ENCODE measurements at places on chromosomes 12 and 14. TPM values are rescaled to one million over a fixed set of nuclear protein-coding genes. Genes with fewer than 3 reads are reported as not detected.

CCDC92 gene
- total RNA-seq, result 7.0 TPM

CLEC1B gene
- total RNA-seq, result not detected

GYS2 gene
- total RNA-seq, result not detected

ALDH2 gene
- total RNA-seq, result 62.2 TPM

SLCO1A2 gene
- total RNA-seq, result 0.26 TPM

OR6C2 gene
- total RNA-seq, result not detected

NCKAP5L gene
- total RNA-seq, result 7.8 TPM

KCNH5 gene
- total RNA-seq, result not detected

EPYC gene
- total RNA-seq, result not detected

IL26 gene
- total RNA-seq, result not detected

CEBPE gene
- not detected for total RNA-seq

CLSTN3 gene
- 15.0 TPM for total RNA-seq

RNASE1 gene
- 8.0 TPM for total RNA-seq

ATP6V1D gene
- 47.4 TPM for total RNA-seq

CLEC12A gene
- not detected for total RNA-seq

TMEM229B gene
- 1.1 TPM for total RNA-seq

SLC15A4 gene
- total RNA-seq, result 30.0 TPM

All from dermis microvascular lymphatic vessel endothelial cell (primary cell).